Substantia nigra (tissue), 51 donors: ENCODE measurements at places on chromosomes 4 and X.

DNA sequence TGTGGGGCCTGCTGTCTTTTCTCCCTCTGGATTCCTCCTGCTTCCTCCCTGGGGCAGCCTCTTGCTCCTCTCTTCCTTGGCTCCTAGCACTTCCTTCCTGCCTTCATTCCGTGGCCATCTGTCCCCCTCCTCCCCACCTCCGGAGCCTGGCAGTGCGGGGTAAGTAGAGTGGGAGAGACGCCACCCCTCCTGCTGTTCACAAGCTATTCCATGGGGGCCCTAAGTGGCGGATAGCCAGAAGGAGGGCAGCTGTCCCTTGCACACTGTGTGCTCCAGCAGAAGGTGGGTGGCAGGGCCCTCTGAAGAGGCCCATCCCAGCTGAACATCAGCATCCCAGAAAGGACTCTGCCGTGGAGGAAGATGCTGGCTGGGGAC lies 27.4 kb downstream of the CCNQ start:
- no peak for DNase-seq

- DNase-seq: no peak
Observed at GRCh38 chr4:99722006-99722405, 64.4 kb upstream of the C4orf54 start.

- no peak for DNase-seq
Observed at GRCh38 chr4:98374643-98375042, 113.5 kb downstream of the RAP1GDS1 start.

GRCh38 chr4:128517739-128518510 lies 230.3 kb upstream of the PGRMC2 start:
- no peak for DNase-seq

GRCh38 chr4:146027761-146028160 lies 89.1 kb upstream of the ZNF827 start:
- DNase-seq: no peak
